ENCODE measurements at places on chromosomes 5 and 9.

- no peak for DNase-seq
Measured at GRCh38 chr5:141590127-141590526, 28.7 kb downstream of the DIAPH1 start.

GRCh38 chr5:138444078-138444773 lies 5.4 kb downstream of the REEP2 start:
- DNase-seq: no peak

DNA sequence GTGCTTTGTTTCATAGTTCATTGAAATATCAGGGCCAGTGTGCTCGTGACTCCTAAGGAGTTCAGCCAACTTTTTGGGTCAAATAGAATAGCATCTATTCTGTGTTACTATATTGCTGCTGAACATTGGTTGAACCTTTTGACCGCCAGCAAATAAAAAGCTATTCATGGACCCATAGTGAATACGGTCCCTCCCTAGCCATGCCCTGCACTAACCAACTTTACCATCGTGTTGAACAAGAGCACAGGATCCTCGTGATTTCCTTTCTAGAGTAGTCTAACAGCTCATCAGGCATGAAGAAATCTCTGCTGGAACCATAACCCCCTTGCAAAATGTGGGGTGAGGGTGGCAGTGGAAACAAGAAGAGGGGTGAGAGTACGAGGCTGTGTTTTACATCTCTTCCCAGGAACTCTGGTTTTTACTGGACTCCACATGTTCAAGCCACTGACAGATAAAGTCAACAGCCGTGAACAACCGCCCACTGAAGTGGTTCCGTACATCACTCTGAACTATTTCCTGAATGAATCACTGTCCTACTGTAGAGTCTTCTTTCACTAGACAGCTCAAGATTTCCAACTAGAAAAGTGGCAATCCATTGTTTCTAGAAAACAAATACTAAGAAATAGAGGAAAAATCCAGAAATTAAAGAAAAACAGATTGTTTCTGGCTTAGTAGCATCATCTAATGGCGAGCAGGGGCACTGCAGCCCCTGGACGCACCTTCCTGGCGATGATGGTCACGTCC lies 70.1 kb upstream of the SPATA31E1 start:
- DNase-seq: no peak

- DNase-seq: no peak
Measured at GRCh38 chr5:34626036-34626435, 30.1 kb upstream of the RAI14 start.

- no peak for DNase-seq
Measured at GRCh38 chr9:86166546-86166945, 67.2 kb upstream of the GOLM1 start.

Measured in stimulated activated CD8-positive, alpha-beta memory T cell treated with anti-CD3 and anti-CD28 coated beads, Interleukin-7, amount 100 ng/mL, for 1 hour (primary cell).